ENCODE measurements at places on chromosomes 4 and X.

DNA sequence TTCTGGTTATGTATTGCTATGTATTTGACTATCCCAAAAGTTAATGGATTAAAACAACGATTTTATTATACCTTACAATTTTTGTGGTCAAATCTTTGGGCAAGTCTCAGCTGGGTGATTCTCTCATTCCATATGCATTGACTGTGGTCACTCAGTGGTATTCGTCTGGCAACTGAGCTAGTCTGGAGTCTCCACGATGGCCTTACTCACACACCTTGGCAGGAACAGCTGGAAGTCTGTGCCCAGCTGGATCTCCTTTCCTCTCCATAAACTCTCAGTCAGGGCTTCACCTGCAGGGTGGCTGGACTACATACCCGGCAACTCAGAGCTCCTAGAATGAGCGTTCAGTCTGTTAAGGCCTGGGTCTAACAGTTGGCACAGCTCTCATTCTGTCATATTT is 141.1 kb upstream of the WDFY3 start:
- no peak for DNase-seq

- no peak for DNase-seq
Observed at GRCh38 chrX:2516623-2517022, 15.8 kb upstream of the DHRSX start.

- DNase-seq = no peak
Observed at GRCh38 chr4:45944000-45944399, 179.9 kb downstream of the GABRG1 start.

- DNase-seq = no peak
Observed at GRCh38 chr4:109014593-109015412, 251.9 kb upstream of the ETNPPL start.

DNA sequence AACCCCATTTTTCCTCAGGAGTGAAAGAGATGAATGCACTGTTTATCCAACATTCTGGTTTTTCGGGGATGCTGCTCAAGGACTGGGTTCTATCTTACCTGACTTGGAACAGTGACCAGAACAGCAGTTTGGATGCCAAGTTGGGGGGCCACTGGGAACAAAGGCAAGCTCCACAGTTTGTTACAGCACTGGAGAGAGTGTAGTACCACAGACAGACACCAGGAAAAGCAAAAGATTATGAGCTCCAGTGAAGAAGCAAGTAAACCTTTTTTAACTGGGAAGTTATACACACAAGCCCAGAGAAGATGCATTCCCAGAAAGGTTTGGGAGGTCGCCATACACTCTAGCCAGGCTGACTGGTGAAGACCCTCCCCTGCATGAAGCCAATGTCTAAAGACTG is 13.6 kb downstream of the C4orf36 start:
- DNase-seq = no peak

DNA sequence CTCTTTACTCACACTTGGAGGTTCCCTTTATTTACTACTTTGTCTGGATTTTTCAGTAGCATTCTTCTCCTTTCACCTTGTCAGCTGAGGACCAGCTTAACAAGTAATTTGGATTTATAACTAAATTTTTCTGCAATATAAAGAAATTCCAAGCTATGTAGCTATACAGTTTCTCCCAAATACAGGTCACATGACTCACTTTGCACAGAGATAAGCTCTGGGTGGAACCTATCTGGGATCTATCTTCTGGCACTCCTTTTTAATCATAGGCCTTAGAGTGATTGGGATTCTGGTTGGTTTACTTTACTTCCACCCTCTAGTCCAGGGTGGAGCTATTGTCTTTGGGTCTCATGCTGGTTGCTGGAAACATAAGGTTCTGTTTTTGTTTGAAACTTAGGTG is 34.9 kb upstream of the STK26 start:
- no peak for DNase-seq

GRCh38 chrX:47958761-47959342 is 44.9 kb downstream of the ZNF182 start:
- no peak for DNase-seq

DNA sequence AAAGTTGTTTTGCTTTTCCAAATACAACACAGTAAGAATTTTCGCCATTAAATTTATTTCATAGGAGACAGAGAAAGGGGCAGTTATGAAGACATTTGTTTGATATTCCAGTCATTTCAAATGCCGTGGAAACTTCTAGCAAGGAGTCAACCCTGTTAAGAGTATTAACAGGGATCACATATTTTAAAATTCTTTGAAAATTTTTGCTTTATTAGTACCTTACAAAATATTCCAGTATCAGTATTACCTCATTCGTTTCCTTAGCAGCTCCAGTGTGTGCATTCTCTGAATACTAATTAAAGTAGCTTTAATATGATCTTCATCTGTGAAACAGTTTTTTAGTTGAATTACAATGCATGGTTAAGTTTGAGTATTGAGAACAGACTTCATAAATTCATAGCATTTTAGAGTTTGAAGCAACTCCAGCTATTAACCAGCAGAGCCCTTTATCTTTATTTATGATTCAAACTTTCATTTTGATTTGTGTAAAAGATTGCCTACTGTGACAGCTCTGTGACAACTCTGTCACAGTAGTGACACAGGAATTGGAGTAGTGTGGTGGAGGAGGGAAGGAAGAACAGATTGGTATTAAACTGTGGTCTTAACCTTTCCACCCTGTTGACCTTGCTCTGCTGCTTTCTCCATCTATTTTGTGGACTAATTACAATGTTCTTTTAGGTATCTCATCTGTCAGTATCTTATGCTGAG is 86.3 kb downstream of the PDLIM5 start:
- DNase-seq = no peak

- DNase-seq = no peak
Observed at GRCh38 chr4:122167369-122167768, 15.2 kb downstream of the BLTP1 start.

GRCh38 chr4:168769416-168769815 is 240.6 kb downstream of the CBR4 start:
- no peak for DNase-seq

GRCh38 chr4:176844448-176844847 is 51.7 kb upstream of the VEGFC start:
- no peak for DNase-seq

- no peak for DNase-seq
Observed at GRCh38 chr4:146335763-146336409, 121.5 kb downstream of the REELD1 start.

DNA sequence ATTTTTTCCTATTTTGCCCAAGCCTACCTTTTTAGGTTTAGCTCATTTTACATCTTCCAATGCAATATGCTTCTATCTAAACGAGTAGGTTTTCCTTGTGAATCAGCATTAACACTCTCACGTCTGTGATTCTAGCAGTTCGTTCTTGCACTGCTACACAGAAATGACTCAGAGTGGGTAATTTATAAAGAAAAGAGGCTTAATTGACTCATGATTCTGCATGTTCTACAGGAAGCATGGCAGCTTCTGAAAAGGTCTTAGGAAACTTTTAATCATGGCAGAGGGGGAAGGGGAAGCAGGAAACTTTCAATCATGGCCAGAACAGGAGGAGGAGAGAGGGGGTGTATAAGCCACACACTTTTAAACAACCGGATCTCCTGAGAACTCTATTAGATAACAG is 44.9 kb downstream of the SPANXN1 start:
- DNase-seq = no peak

GRCh38 chr4:86921608-86922252 is 13.1 kb upstream of the AFF1 start:
- DNase-seq = no peak

DNA sequence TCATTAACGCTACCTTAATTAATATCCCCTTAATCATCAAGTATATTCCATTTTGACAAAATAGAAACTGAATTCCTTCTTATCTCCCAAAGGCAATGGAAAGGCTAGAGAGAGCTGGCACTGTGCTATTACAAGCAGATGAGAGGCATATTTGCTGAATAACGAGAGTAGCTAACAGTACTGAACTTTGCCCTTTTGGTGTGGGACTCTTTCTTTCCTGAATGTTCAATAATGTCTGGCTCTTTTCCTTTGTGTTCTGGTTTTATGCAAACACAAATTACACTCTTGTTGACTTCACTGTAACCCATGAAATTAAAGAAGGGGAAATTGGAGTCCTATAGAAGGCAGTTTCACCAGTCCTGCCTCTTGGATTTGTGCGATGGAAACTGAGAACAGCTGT is 63.5 kb downstream of the SHROOM3 start:
- DNase-seq = no peak

DNA sequence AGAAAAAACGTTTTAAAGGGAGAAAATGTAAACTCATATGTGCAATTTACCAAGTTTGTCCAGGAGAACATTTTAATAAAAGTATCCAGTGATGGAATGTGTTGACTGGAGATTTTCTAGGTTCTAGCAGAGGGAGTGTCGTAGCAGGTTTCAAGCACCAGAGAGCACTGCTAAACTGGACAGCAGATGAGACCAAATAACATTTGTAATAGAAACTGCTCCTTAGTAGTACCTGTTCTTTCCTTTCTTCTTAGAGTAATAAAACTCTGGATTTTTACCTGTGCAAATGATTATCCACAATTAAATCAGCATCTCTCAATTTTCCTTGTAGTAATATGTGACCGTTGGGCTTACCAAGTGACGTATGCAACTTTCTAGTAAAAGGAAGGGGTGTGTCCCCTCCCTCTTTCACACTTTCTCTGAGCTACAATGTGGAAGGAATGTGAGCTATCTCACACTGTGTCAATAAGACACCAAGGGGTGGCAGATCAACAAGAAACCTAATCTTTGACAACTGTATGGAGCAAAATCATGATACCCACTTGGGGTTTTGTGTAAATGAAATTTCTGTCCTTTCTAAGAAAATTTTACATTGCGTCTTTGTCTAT is 9.5 kb downstream of the HPGDS start:
- DNase-seq = no peak

DNA sequence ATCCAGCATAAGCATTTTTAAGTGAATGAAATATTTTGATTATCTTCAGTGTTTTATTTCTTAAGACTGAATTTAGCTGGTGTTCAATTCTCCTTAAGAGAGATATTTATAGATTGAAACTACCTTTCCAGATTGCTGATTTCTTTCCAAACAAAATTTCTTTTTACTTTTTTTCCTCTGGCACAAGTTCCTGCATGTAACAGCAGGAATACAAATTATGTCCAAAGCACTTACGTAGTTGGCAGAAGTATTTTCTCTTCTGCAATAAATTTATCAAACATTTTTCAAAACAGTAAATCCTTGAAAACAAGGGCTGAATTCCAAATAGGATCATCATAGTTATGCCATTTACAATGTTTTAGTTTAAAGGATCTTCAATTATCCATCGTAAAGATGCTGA is 412.6 kb downstream of the IQCM start:
- no peak for DNase-seq

GRCh38 chr4:24583451-24584210 is 723 bp downstream of the DHX15 start:
- peak; percentile 19 for DNase-seq

DNA sequence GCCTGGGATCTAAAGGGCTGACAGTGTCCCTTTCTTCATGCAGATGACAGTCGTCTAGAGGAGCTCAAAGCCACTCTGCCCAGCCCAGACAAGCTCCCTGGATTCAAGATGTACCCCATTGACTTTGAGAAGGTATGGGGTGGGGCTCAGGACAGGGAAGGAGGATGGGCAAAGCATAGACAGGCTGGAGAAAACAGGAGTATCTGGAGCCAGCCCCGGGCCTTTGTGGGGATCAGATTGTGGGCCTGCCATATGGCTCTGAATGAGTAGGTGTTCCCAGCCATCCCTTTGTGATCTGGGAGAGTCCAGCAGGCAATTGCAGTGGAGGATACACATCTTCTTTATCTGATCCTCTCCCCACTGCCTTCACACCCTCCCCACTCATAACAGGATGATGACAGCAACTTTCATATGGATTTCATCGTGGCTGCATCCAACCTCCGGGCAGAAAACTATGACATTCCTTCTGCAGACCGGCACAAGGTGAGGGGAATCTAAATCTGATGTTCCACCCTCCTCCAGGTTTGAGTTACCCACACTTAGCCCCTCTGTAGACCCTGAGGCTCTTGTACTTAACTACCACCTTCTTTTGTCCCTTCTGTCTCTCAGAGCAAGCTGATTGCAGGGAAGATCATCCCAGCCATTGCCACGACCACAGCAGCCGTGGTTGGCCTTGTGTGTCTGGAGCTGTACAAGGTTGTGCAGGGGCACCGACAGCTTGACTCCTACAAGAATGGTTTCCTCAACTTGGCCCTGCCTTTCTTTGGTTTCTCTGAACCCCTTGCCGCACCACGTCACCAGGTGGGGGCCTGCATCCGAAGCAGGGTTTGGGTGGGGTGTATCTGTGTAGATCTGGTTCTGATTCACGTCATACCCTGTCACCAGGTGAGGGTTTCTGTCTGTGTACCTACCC is 5.8 kb upstream of the CDK16 start:
- no peak for DNase-seq

Measured in T-cell (primary cell).